ENCODE measurements at places on chromosomes 13 and 19.

DNA sequence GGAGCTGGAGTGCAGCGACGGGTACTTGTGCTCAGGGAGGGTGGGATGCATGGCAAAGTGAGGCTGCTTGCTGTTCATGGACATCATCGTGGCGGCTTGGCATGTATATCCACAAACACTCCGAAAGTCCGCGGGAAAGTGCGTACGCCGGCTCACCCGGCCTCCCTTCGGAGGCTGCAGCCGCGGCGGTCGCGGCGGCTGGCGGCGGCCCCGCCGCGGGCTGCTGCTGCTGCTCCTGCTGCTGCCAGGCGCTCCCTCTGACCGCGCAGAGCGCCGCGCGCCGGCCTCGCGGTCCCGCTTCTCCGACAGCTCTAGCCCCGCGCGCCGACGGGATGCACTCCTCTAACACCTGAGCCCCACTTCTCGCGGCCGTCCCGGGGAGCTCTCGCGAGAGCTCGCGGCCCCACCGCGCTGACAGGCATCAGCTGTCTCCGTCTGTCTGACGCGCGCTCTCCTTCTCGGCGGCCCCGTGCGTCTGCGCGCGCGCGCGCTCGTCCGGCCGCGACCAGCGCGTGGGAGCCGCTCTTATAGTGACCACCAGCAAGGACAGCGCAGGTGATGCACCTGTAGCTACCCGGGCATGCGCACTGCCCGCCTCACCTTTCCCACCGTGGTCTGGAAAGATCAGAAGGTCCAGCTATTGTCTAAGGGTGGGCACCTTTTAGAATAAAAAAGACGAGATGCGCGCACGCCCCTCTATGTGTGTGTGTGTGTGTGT lies at the start of gene POU4F1:
TSS of gene POU4F1 (minus strand) at position 313 of the 718 bp plus-strand sequence. CDS start at position 87, 226 bp downstream.
- peak; percentile 55 for DNase-seq

DNA sequence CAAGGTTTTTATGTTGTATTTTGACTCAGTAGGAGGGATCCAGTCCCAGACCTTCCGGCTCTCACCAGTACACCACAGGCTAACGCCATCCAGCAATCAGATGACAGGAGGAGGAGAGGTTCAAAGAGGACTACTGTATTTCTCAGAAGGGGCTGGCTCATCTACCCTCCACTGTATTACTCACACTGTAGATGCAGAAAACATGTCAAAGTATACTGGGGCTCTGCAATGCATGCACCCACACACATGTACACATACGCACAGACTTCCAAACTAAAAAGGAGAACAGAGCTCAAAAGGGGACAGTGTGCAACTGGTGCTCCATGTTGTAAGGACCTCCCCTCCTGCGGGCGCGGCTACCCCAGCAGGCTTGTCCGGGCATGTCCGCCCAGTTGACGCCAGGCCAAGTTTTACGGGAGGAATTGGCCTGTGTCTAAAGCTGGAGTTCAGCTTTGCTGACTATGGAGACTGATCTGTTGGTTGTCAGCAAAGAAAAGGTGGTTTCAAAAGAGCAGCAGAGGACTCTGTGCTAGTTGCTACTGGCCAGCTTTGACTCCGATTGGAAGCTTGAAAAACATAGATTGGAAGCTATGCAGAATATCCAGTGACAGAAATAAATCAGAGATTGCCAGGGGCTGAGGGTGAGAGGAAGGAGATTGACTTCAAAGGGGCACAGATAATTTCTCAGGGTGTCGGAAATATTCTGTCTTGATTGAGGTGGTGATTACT lies 314.2 kb downstream of the DLEU7 start:
- peak; percentile 88 for DNase-seq

GRCh38 chr13:113153810-113154748 lies 4.4 kb upstream of the PROZ start:
- DNase-seq: peak; percentile 87

DNA sequence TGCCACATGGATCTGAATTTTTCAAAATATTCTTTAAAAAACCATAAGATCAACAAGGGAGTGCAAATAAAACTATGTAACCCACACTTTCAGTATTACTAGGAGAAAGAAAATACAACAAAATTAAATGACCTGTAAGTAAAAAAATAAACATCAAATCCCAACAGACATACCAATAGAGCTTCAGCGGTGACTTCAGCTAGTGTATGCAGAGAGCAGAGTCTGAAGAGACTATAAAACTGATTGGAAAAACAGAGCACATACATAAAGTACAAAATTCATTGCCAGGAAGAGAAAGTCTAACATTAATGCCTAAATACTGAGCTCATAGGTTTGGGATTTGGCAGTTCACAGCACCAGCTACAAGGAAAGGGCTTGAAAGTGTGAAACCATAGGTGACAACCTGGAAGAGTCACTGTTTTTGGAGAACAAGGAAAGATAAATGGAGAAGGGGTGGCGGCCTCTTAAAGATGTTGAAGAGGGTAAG lies 291.1 kb downstream of the LMO7 start:
- DNase-seq: no peak

- no peak for DNase-seq
Measured at GRCh38 chr13:48728226-48728625, 74.5 kb downstream of the CYSLTR2 start.

- DNase-seq: no peak
Measured at GRCh38 chr19:3465552-3465951, 14.8 kb downstream of the SMIM24 start.

DNA sequence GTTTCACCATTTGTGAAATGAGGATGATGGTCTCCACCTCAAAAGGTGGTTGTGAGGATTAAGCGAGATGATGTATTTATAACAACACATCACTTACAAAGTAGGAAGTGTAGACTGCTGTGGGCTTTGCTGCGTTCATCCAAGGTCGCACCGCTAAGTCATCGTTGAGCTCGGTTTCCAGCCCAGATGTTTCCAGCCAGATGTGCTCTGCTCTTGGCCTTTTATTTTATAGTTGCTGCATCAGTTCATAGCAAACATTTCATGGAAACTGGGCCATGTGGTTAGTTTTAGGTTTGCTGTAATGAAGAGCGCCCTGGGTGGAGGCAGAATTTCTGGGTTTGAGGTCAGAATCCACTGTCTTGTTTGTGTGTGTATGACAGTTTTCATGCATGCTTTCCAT lies 76.5 kb upstream of the RNF113B start:
- no peak for DNase-seq

GRCh38 chr13:58004751-58005150 lies 373.2 kb downstream of the PCDH17 start:
- DNase-seq: no peak

GRCh38 chr19:29753190-29753933 lies 38.3 kb upstream of the C19orf12 start:
- peak; percentile 2 for DNase-seq

DNA sequence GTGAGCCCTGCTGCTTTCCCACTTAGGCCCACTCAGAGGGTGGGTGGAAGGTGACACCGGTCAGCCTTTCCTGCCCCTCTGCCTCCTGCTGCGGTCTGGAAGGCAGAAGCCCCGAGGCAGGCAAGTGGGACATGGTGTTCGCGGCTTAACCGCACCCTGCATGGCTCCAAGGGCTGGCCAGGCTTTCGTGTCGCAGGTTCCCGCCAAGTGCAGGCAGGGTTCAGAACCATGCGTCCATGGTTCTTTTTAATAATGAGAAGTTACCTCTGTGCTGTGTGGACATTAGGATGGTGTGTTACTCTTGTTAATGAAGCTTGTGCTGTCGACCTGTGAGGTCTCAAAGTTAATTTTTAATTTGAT lies 986 bp downstream of the DGKH start:
- DNase-seq: no peak

DNA sequence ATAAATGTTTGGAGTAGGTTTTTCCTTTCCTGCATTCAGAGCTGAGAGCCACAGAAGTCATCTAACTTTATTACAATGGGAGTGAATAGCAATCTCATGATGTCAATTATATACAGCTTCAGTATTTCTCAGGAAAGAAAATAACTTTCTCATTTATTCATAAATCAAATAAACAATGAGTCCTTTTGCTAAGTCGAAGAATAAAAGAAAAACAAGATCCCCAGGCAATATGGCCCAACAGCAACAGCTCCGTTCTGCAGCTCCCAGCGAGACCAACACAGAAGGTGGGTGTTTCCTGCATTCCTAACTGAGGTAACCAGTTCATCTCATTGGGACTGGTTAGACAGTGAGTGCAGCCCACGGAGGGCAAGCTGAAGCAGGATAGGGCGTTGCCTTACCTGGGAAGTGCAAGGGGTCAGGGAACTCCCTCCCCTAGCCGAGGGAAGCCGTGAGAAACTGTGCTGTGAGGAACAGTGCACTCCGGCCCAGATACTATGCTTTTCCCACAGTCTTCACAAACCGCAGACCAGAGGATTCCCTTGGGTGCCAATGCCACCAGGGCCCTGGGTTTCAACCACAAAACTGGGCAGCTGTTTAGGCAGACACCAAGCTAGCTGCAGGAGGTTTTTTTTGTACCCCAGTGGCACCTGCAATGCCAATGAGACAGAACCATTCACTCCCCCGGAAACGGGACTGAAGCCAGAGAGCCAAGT lies 128.2 kb downstream of the SLITRK1 start:
- no peak for DNase-seq

GRCh38 chr13:31328549-31329235 lies 128.9 kb downstream of the B3GLCT start:
- no peak for DNase-seq

GRCh38 chr19:2060884-2061494 lies 9.9 kb upstream of the MKNK2 start:
- DNase-seq: peak; percentile 85

DNA sequence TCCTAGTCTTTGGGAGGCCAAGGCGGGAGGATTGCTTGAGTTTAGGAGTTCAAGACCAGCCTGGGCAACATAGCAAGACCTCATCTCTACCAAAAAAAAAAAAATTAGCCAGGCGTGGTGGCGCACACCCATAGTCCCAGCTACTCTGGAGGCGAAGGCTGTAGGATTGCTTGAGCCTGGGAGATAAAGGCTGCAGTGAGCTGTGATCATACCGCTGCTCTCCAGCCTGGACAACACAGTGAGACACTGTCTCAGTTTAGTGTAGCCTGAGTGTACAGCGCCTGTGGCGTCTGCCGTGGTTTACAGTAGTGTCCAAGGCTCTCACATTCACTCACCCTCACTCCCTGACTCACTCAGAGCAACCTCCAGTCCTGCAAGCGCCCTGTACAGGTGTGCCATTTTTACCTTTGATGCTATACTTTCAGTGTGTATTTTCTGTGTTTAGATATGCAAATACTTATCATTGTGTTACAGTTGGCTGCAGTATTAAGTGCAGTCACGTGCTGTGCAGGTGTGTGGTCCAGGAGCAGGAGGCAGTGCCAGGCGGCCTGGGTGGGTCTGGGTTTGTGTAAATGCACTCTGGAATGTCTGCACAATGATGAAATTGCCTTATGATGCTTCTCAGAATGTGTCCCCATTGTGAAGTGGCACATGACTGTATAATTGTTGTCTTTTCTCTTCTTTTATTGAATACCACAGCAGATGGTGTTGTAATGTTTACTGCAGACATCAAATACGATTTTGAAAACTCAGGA lies 36.1 kb upstream of the DCUN1D2 start:
- no peak for DNase-seq

DNA sequence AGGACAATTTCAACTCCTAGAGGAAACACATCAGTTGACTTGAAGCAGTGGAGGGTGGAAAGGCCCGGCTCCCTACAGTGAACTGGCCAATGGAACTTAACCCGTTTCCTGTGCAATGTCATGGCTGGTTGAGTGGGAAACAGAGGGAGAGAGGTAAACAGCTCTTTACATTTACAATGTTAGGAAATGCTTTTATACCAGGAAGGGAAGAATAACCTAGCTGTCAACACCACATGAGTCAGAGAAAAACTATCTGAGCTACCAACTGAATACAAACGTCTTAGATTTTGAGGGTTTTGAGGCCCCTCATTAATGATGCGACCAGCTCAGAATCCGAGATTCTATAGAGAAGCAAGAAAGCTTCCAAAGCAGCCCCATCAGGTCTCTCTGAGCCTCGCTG lies 36.7 kb downstream of the CARD8 start:
- no peak for DNase-seq

- DNase-seq: no peak
Measured at GRCh38 chr19:42117076-42117475, 15.2 kb downstream of the POU2F2 start.

DNA sequence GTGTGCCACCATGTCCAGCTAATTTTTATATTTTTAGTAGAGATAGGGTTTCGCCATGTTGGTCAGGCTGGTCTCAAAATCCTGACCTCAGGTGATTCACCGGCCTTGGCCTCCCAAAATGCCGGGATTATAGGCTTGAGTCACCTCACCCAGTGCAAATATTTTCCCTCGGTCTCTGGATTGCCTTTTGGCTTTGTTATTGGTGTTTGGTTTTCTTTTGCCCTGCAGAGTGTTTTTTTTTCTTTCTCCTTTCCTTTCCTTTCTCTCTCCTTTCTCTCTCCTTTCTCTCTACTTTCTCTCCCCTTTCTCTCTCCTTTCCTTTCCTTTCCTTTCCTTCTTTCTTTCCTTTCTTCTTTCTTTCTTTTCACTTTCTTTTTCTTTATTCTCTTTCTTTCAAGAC lies 33.2 kb downstream of the KDM4B start:
- DNase-seq: no peak

- no peak for DNase-seq
Measured at GRCh38 chr19:5434970-5435641, 20.1 kb upstream of the ZNRF4 start.

DNA sequence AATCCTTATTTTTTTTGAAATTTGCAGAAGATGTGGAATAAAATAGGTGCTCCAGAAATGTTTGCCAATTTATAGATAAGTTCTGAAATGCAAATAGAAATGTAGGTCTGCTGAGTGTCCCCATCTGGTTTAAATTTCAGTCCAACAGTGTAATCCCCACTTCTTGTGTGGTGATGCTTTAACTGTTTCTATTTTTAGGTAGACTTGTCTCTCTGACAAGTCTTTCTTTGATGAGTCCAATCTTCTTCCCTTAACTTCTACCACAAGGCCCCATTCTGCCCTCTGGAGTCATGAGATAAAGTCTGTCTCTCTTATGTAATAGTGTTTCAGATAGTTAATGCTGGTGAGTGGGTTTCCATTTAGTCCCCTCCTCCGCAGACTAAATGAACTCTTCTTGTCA lies 390.4 kb downstream of the RFC3 start:
- no peak for DNase-seq

GRCh38 chr13:50410921-50411746 lies 395.9 kb downstream of the KCNRG start:
- no peak for DNase-seq

DNA sequence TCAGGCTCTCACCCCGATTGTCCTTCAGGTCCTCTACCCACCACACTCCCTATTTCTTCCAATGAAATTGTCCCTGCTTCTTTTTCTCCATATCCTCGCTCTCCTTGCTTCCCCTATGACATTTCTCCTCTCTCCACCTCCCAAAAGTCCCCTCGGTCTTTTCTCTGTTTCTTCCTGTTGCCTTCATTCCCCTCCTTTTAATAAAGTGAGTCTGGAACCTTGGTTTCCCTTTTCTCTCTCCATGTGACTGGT lies 676 bp upstream of the ZNF574 start:
- no peak for DNase-seq

GRCh38 chr13:43848001-43848649 lies 31.4 kb downstream of the CCDC122 start:
- DNase-seq: no peak

Measured in lower lobe of right lung (tissue), 2 donors.